Liver (tissue), 10 donors: ENCODE measurements at places on chromosomes 13 and 19.

DNA sequence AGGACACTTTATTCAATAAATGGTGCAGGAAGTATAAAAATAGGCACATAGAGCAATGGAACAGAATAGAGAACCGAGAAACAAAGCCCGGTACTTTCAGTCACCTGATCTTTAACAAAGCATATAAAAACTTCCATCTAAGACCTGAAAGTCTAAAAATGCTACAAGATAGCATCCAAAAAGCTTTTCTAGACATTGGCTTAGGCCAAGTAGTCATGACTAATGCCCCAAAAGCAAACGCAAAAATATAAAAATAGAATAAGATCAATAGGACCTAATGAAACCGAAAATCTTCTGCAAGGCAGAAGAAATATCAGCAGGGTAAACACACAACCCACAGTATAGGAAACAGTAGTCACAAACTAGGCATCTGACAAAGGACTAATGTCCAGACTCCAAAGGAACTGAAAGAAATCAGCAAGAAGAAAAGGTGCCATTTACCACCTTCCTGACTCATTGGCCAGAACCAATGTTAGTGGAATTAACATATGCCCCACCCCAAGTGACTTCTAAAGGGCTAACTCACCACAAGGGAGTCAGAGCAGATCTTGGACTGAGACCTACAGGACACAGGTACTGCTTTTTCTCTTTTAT is 40.8 kb upstream of the CEACAM21 start:
- DNase-seq = no peak

DNA sequence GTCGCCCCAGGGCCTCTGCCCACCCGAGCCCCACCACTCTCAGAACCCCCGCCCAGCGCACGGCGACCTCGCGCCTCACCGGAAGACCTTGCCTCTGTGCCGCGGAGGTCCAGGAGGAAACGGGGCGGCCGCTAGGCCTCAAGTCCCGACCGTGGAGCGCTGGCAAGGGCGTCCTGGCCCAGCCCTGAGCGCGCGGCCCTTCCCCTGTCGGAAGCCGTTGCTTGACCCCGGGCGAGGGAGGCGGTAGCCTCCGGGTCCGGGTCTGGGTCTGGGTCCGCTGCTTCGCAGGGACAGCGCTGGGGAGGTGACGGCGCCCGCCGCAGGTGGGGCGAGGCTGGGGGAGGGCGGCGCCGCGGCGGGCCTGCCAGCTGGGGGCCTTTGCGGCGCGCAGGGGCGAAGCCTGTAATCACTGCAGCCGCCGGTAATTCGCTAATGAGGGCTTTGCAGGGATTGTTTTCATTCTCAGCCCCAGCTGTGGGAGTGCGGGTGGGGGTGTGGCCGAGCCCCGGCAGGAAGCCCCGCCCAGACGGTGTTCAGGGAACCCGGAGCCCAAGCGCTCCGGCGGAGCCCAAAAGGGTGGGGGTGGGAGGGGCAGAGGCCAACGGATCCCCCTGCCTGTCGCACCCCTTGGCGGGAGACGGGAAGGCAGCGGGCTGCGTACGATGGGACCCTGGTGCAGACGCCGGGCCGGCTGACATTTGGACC is 8.6 kb downstream of the C19orf25 start:
- DNase-seq = no peak

- DNase-seq = no peak
Measured at GRCh38 chr13:106532111-106532929, 3.1 kb downstream of the EFNB2 start.

- DNase-seq = no peak
Measured at GRCh38 chr19:14248578-14249011, 42.6 kb upstream of the ADGRL1 start.

GRCh38 chr13:99087954-99088491 is 110.2 kb upstream of the DOCK9 start:
- no peak for DNase-seq

DNA sequence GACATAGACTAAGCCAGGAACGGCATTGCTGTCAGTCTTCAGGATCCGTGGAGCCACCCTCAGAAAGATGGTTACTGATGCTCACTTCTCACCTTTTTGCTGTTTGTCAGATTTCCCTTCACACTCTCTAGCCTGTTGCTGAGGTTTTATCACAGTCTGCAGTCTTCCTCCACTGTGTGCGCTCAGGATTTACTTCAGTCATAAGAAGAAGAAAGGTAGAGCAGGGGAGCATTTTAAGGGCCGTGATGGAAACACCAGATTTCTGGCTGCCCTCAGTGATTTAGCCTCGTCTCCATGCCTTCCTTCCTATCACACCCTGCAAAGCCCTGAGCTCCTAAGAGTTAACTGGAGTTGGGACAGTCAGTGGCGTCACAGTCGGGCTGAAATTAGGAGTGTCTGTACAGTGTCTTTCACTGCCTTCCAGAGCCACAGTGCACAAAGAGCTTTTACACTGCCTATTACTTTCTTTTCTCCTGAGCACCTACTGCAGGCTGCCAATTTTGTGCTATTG is 60.0 kb upstream of the GPR183 start:
- DNase-seq = no peak

GRCh38 chr19:55389386-55390317 is 3.9 kb downstream of the RPL28 start:
- DNase-seq = no peak

- DNase-seq = no peak
Measured at GRCh38 chr13:21852043-21852442, 181.2 kb downstream of the FGF9 start.

DNA sequence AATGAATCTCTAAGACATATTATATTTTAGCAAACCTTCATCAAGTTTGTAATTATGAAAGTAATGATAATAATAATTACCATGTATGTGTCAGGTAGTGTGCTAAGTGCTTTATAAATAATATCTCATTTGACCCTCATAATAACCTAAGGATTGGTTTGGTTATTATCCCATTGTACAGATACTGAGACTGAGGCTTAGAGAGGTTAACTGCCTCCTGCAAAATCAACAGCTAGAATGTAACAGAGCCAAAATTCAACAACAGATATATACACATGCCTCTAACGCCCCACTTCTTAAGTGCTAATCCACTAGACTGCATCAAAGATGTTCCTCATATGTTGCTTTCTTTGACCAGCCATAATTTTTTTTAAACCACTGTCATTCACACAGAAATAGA is 140.8 kb downstream of the ZAR1L start:
- DNase-seq = no peak

GRCh38 chr13:23667750-23668149 is 97.5 kb downstream of the TNFRSF19 start:
- no peak for DNase-seq

GRCh38 chr13:59318320-59318930 is 845.3 kb downstream of the DIAPH3 start:
- peak; percentile 87 for DNase-seq

- DNase-seq = no peak
Measured at GRCh38 chr13:77515785-77516184, 19.7 kb upstream of the SCEL start.

GRCh38 chr19:580274-580835 is 8.0 kb downstream of the BSG start:
- no peak for DNase-seq

DNA sequence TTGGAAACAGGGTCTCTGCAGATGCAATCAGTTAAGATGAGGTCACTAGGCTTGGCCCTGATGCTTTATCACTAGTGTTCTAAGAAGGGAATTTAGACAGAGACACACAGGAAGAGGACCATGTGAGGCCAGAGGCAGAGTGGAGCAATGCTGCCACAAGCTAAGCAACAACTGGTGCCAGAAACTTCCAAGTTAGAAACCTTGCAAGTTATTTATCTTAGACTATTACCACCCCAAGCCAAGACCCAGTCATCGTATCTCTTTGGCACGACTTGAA is 81.1 kb downstream of the DOCK9 start:
- no peak for DNase-seq

- DNase-seq = no peak
Measured at GRCh38 chr13:51995677-51996551, 15.3 kb downstream of the ATP7B start.

DNA sequence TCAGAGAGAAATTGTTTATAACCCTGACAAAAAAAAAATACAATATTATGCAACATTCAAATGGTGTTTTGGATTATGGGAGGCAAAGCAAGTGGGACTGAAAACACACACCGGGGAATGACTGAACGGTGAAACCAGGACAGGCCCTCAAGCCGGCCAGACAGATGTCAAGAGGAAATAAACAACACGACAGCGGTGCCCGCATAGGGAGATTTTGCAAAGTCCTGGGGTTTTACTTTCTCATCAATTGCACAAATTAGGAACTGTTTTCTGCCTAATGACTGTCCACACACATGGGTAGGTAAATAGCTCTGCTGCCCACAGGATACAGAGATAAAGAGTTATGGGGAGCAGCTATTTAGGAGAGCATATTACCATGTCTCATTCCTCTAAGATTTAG is 134.5 kb downstream of the IRS2 start:
- DNase-seq = no peak

- DNase-seq = no peak
Measured at GRCh38 chr13:28435917-28436316, 59.0 kb downstream of the FLT1 start.

GRCh38 chr13:87827479-87827878 is 156.3 kb downstream of the SLITRK5 start:
- no peak for DNase-seq

DNA sequence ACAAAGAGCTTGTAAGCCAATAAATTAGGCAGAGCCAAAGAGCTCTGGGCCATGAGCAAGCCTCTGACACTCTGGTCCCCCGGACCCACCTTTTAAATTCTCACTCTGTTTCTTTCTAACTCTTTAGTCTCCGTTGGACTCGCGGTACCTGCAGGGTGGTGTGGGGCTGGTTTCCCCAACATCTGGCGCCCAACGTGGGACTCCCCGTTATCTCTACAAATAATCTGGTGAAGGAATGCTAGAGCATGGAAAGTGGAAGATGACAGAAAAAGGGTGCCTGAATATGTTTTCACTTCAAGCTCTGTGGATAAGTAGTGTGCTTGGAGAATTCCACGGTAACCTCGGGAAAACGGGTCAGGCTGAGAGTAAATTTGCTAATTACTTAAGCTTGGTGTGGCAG is 36.5 kb upstream of the CYP2B6 start:
- no peak for DNase-seq

GRCh38 chr13:48415516-48415915 is 2.6 kb upstream of the LPAR6 start:
- DNase-seq = no peak

GRCh38 chr13:109113427-109113826 is 484.0 kb downstream of the MYO16 start:
- DNase-seq = no peak

DNA sequence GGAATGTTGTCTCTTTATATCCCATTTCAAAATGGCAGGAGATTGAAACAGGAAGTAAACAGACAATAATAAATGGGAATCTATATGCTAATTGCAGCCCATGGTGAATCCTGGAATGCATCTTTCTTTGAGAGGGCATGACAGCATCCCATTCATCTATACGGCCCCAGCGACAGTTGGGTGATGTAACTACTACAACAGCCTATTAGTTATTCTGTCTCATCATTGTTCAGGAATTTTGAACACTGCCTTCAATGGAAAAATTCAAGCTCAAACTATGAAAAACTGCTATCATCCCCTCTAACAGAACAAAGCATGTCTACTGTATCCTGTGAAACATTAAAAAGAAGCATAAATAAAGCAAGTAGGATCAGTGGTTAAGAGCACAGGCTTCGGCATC is 262.1 kb downstream of the DCT start:
- no peak for DNase-seq

GRCh38 chr13:27171244-27171826 is at the start of gene USP12:
Gene USP12 (minus strand): TSS chr13:27171811. CDS start chr13:27171639, 172 bp downstream.
- DNase-seq = peak; percentile 57

GRCh38 chr19:49338691-49339300 is 3.6 kb downstream of the CD37 start:
- DNase-seq = peak; percentile 72

GRCh38 chr13:72527333-72527732 is 200.1 kb downstream of the MZT1 start:
- DNase-seq = no peak

DNA sequence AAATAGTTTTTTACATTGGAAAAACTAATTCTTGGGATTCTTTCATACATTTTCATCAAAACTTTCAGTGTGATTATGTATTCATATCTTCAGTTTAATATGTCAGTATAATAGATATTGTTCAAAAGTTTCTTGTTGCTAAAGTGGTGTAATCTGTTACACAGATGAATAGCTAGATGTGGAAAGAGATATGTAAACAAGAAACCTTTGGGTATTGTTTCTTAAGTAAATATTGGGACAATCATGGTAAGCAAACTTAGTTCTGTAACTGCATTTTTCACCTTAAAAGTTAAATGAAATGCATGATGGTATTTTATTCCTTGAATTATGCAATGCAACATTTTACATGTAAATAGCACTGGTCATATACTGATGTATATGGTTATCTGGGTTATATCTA is 12.2 kb downstream of the ABHD13 start:
- no peak for DNase-seq

DNA sequence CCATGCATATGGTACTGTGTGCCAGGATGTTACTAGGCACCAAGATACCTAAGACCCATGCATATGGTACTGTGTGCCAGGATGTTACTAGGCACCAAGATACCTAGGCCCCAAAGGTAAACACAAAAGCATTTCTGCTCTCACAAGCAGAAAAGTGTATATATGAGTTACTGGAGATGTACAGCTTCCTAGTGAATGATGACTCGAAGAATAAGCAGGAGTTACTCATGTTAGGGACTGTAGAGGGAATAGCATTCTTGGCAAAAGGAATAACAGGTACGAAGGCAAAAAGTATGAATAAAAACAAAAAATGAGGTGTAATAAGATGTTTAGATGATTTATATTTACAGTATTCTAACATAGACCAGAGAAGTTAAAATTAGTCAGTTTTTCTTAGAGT is 383.7 kb downstream of the DIAPH3 start:
- no peak for DNase-seq

- no peak for DNase-seq
Measured at GRCh38 chr13:21310220-21310619, 133.8 kb downstream of the MRPL57 start.

DNA sequence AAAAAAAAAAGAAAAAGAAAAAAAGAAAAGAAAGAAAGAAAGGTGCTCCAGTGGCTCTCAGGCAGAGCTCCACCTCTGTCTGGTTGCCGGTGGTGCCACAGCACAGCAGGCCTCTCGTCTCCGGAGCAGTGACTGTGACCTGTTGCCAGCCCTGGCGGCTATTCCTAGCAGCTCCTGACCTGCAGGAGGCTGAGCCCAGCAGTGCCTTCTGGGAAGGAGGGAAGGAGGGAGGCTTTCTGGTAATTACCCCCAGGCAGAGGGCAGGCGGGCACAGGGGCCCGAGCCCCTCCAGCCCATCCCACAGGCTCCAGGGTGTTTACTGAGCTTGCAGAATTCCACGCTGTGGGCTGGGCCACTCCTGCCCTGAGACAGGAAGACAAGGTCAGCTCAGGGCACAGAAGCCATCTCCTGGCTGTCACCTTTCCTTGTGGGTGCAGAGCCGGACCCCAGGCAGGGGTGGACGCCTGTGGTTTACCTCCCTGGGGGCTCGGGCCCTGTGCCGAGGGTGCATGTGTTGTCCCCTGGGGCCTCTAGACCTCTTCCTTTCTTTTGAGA is 77.9 kb downstream of the GNG7 start:
- no peak for DNase-seq

- DNase-seq = no peak
Measured at GRCh38 chr13:21065686-21066085, 4.3 kb upstream of the LATS2 start.
